Activated CD4-positive, alpha-beta memory T cell treated with anti-CD3 and anti-CD28 coated beads, Interleukin-2, amount 10 ng/mL, durations not matched to agents 7 days and 5 days (primary cell): ENCODE measurements at places on chromosomes 1 and 21. TPM values are rescaled to one million over a fixed set of nuclear protein-coding genes. Genes with fewer than 3 reads are reported as not detected.
A peak's percentile ranks its signal among the peaks of the same experiment; 100 is the strongest.

GRCh38 chr1:34863501-34863900 is 4.0 kb upstream of the SMIM12 start:
- no peak overlapping the region for H3K4me3 ChIP-seq
- H3K27ac ChIP-seq = peak overlapping the region; percentile 79
- H3K27me3 ChIP-seq = peaks cover 8% of the 10 kb centered on the region
- H3K36me3 ChIP-seq = no peaks in the 10 kb centered on the region
- peaks cover 41% of the 10 kb centered on the region for H3K4me1 ChIP-seq

DNA sequence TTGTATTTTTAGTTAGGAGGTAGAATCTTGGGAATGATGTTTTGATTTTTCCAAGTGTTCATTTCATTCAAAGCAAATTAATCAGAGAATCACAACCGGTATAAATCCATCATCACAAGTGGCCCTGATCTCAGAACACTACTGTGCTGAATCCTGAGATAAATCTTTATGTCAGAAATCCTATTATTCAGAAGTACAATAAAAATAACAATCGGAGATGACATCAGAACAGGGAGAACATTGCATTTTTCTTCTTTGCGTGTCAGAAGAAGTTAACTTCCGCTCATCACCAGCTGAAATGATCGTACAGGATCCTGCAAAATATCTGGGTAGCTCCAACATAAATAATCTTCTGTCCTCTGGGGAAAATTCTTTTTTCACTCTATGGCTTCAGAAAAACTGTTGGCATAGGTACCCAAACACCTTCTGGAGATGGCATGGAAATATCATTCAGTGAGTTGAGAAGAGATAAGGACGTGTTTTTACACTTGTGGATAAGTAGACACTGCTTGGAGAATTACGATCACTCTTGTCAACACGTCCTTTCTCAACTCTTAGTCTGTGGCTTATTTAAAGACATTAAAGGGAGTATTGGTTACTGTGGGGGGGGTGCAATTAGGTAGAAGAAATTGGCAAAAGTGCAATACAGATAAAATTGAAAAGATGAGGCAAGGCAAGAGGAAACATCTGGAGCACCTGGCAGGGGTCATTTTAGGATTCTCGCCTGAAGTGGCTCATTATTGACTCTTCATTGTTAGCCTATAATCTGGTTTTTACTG is 46.9 kb upstream of the SMYD2 start:
- no peak overlapping the region for H3K27ac ChIP-seq
- H3K4me1 ChIP-seq = no peaks in the 10 kb centered on the region
- no peak overlapping the region for H3K4me3 ChIP-seq
- H3K36me3 ChIP-seq = no peaks in the 10 kb centered on the region

- H3K27ac ChIP-seq = peak overlapping the region; percentile 100
- no peaks in the 10 kb centered on the region for H3K27me3 ChIP-seq
- peak overlapping the region; percentile 100 for H3K4me3 ChIP-seq
- H3K4me1 ChIP-seq = peaks cover 63% of the 10 kb centered on the region
- no peak for DNase-seq
These were observed 1.4 kb downstream of the ORC1 start for GRCh38 chr1:52402860-52403240.

GRCh38 chr1:234746798-234747196 is 136.8 kb upstream of the IRF2BP2 start:
- no peaks in the 10 kb centered on the region for H3K36me3 ChIP-seq
- DNase-seq = no peak
- peaks cover 2% of the 10 kb centered on the region for H3K27me3 ChIP-seq
- H3K27ac ChIP-seq = no peak overlapping the region

DNA sequence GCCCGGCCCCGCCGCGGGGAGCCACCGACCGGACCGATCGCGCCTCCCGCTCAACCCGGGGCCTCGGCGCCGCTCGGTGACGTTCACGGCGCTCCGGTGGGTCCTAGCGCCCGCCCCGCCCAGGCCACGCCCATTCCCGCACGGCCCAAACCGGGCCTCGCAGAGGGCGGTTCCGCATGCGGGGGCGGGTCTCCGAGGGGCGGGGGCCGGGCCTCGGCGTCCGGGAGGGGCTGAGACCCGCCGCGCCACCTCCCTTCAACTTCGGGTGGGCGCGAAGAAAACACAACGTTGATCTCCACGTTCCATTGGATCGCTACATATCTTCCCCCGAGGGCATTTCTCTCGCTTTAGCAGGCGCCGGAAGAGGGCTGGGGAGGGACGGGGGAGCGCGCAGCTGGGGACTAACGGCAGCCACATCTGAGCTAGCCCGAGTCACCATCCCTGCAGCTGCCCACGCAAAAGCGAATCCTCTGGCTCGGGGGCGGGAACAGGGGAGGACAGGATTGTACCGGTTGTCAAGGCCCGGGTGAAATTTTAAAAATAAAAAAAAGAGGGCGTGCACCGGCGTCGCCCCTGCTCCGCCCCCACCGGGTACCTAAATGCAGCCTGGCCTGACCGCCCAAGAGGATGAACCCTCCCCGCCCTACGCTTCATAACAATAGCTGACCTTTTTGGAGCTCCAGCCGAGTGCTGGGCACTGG is at the start of gene MAD2L2:
Gene MAD2L2 (minus strand): TSS at position 78 of the 701 bp plus-strand sequence. CDS start 547 bp downstream, outside the sequence.
- peak within 1 kb of the TSS; percentile 83 for H3K4me3 ChIP-seq
- peaks cover 15% of the 10 kb centered on the region for H3K27me3 ChIP-seq
- H3K4me1 ChIP-seq = peaks cover 16% of the 10 kb centered on the region
- H3K27ac ChIP-seq = peak within 1 kb of the TSS; percentile 89
- peak; percentile 91 for DNase-seq

DNA sequence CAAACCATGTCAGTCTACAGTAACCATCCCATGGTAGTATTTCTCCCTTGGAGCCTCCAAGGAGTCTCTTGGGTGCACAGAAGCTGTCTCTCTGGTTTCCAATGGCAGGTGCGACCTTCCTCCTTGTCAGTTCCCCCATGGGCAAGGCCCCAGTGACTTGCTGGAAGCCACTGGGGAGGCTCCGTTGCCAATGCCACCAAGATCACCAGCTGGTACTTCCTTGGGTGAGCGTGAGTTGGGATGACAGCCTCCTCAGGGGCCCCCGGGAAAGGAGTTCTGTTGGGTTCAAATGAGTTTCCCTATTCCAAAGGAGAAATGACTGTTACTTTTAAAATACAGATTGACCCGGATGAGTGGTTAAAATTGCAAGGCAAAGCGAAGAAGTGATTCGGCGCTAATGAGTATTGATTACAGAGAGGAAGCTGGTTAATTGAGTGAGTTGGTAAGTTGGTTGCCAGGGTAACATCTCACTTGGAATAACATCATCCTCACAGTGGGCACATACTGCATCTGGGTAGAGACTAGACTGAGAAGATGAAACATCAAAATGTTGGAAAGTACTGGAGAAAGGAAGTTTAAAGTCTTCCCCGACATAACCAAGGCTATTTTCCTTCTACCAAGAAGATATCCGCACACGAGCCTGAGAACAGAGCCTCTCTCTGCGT is 53.0 kb upstream of the LAPTM5 start:
- H3K27ac ChIP-seq = no peak overlapping the region
- peaks cover 58% of the 10 kb centered on the region for H3K27me3 ChIP-seq
- no peak for DNase-seq
- no peaks in the 10 kb centered on the region for H3K36me3 ChIP-seq
- H3K4me3 ChIP-seq = no peak overlapping the region

DNA sequence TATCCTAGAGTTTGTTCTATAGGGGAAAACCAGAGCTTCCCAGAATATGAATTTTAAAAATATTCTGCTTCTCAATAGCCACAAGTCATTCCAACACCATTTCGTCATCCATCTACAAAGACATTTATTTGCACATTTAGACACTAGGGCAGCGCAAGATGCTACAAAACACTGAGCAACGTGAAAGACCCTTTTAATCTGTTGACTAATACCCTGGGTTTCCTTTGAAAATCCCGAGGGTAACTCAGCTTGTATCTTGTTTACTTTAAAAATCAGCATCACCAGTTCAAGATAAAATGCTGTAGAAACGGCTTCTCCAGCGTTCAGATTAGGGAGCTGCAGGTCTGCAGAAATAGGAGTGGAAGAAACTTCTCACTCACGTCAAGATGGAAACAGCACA is 13.5 kb downstream of the PDPN start:
- H3K4me3 ChIP-seq = no peak overlapping the region
- DNase-seq = no peak
- H3K27me3 ChIP-seq = peaks cover 1% of the 10 kb centered on the region
- H3K36me3 ChIP-seq = no peaks in the 10 kb centered on the region
- no peaks in the 10 kb centered on the region for H3K4me1 ChIP-seq
- H3K27ac ChIP-seq = no peak overlapping the region

Gene CCDC185
- not detected for total RNA-seq

Gene GREM2
- 1.4 TPM for total RNA-seq
